Activated CD4-positive, alpha-beta T cell treated with anti-CD3 and anti-CD28 coated beads, Interleukin-2, amount 50 U/mL, for 48 hours (primary cell): ENCODE measurements at places on chromosomes 5 and 9.

GRCh38 chr9:105459336-105459735 is 11.5 kb downstream of the FSD1L start:
- DNase-seq: no peak

DNA sequence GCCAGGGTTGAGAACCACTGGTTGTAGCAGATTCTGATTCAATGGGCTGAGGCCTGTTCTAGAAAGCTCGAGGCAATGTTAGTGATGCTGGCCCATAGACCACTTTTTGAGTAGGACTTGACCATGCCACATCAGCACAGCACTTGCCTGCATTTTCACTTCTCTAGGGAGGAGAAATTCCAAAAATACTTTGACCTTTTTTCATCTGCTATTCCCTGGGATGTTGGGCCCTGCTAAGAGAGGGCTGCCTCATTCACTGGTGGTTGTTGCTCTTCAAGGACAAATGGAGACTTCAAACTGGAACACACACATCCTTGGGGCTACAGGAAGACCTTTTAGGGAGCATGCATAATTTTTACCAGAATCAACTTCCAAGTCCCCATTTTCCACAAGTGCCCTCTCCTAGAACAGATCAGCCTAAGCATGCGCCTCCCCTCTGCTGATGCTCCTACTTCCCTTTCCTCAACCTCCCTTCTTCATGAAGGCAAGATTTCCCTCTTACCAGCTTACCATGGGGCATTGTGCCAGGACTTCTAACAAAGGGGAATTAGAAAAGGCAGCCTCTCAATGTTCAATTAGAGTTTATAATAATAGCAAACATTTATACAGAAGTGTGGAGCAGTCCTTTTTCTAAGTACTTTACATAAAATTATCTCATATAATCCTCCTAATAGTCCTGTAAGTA is 12.7 kb upstream of the TGFBI start:
- no peak for DNase-seq

GRCh38 chr9:98135938-98136337 is 16.9 kb upstream of the TRIM14 start:
- no peak for DNase-seq

GRCh38 chr9:21653091-21653490 is 149.3 kb upstream of the MTAP start:
- no peak for DNase-seq

GRCh38 chr9:132114102-132114707 is 34.5 kb upstream of the MED27 start:
- DNase-seq: peak; percentile 44

GRCh38 chr5:179953987-179954386 is 46.3 kb upstream of the TBC1D9B start:
- no peak for DNase-seq

GRCh38 chr9:111360881-111361280 is 30.9 kb upstream of the OR2K2 start:
- no peak for DNase-seq

DNA sequence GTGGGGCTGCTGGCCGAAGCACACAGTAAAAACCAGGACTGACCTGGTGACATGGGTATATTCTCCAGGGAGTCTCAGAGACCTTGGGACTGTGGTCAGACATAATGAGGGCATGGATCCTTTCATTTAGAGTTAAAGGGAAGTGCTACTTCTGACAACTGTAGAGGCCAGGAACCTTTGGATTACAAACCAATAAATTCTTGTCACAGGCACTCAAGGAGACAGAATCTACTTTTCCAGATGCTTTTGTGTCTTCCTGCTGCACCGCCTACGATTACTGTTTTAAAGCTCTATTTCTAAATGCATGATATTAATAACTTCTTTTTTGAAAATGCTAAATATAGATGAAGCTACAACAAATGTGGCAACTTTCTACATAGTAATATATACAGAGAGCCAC is 106.5 kb upstream of the LPAR1 start:
- DNase-seq: no peak

GRCh38 chr5:179397516-179397915 is 52.3 kb upstream of the ADAMTS2 start:
- DNase-seq: no peak

DNA sequence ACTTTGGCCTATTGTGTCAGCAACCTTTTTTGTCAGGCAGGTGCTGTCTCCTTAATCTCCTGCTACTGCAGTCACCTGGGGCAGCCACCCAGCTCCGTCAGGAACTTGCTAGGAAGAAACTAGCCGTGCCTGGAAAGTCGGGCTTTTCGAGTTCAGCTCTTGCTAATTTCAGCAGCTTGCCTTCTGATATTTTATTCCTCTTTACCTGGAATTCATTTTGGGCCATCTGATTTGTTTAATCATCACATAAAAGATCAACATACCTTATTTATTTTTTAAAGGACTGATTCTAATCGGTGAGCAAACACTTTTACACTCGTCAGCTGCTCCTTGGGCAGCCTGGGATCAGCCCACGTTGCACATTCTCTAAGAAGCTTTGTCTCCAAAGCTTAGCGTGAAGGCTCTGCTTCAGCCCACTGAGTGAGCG is 42.2 kb downstream of the PRLR start:
- no peak for DNase-seq

DNA sequence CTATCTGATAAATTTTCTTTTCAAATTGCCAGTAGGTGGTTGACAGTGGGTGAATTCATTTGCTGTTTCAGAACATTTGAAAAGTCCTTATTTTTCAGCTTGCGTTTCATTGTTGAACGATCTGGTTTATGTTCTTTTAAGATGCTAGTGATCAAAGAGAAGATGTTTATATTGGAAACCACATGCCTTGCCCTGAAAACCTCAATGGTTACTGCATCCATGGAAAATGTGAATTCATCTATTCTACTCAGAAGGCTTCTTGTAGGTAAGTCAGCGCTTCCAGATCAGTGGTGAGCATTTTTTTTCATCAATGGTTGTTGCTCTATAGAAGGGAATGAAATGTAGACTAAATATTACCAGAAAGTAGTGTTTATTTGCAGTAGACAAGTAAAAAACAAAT is 16.6 kb upstream of the CAVIN4 start:
- no peak for DNase-seq

- DNase-seq: no peak
Observed at GRCh38 chr9:76452839-76453238, 6.1 kb upstream of the GCNT1 start.

- DNase-seq: no peak
Observed at GRCh38 chr9:112056996-112057395, 118.1 kb downstream of the SUSD1 start.

GRCh38 chr9:70382709-70383605 is 31.5 kb downstream of the KLF9 start:
- no peak for DNase-seq

- DNase-seq: no peak
Observed at GRCh38 chr5:125011014-125011413, 264.6 kb upstream of the ZNF608 start.

- no peak for DNase-seq
Observed at GRCh38 chr5:34585601-34586104, 70.5 kb upstream of the RAI14 start.

GRCh38 chr5:141753971-141754713 is 72.1 kb upstream of the ARAP3 start:
- peak; percentile 23 for DNase-seq

DNA sequence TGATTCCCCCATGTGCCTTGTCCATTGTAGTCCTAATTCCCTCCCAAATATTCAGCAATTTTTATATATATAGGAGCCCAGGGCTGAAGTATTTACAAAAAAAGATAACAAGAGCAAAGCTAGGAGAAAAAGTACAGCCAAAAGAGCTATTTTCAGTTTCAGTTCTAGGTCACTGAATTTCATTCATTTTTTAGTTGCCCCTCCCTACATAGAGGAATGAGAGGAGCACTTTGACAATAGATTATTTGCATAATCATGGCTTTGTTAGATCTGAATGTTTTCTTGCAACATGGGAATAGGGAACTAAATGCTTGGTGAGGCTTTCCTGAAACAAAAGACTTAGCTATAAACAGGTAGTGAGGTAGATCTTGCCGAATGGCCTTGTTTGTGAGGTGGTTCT is 15.3 kb upstream of the F2RL2 start:
- DNase-seq: no peak

- DNase-seq: no peak
Observed at GRCh38 chr9:20659474-20659967, 24.5 kb upstream of the FOCAD start.

DNA sequence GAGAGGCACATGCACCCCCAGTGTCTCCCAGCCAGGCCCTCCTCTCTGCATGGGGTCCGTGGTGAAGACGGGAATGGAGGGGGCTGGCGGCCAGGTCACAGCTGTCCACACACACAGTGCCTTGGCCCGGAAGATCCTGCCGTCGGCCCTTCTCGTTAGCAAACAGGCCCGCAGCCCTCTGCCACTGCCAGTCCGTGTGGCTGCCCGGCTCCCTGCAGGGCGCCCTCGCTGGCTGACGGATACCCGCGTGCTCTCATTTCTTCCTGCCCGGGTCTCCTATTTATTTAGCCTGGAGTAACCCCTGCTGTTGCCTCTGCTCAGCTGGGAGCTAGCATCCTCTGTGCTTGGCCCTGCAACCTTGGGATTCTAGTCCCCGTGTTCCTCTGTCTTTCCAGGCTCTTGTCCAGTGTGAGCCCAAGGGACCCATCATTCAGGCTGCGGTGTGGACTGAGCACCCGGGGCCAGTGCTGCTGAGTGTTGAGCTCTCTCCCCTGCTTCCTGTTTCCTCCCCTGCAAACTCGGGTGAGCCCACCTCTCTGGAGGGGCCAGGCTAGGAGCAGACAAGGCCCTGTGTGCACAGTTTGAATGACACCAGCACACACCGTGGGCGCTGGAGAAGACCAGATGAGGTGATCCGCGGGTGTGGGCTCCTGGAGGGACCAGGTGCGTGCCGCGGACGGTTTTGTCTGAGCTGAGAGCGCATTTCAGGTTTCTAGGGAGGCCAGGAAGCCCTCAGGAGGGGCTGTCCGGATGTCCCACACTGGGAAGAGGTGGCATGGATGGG is 14.6 kb upstream of the RNU6ATAC start:
- DNase-seq: no peak

- no peak for DNase-seq
Observed at GRCh38 chr5:56598941-56599340, 216.4 kb upstream of the MAP3K1 start.

DNA sequence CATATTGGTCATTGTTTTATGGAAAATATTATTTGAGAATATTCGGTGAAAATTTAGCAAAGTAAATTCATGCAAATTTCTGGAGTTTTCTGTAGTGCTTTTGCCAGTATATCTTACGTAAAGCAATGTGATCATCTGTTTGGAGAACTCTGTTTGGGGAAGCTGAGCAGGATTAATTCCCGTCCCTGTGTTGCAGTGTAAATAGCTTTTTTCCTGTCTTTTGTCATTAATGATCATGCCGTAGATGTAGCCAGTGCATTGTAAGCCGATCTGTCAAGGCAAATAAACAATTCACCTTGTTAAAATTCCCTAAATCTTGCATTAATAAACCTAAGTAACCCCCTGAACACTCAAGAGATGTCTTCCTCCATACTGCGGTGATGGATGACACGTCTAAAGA is 39.2 kb downstream of the PPIC start:
- DNase-seq: no peak

- DNase-seq: no peak
Observed at GRCh38 chr5:76479973-76480667, 77.0 kb downstream of the IQGAP2 start.

- DNase-seq: no peak
Observed at GRCh38 chr9:133839822-133840329, 101.7 kb upstream of the SARDH start.

- peak; percentile 55 for DNase-seq
Observed at GRCh38 chr9:34929506-34930102, 28.5 kb upstream of the PHF24 start.

DNA sequence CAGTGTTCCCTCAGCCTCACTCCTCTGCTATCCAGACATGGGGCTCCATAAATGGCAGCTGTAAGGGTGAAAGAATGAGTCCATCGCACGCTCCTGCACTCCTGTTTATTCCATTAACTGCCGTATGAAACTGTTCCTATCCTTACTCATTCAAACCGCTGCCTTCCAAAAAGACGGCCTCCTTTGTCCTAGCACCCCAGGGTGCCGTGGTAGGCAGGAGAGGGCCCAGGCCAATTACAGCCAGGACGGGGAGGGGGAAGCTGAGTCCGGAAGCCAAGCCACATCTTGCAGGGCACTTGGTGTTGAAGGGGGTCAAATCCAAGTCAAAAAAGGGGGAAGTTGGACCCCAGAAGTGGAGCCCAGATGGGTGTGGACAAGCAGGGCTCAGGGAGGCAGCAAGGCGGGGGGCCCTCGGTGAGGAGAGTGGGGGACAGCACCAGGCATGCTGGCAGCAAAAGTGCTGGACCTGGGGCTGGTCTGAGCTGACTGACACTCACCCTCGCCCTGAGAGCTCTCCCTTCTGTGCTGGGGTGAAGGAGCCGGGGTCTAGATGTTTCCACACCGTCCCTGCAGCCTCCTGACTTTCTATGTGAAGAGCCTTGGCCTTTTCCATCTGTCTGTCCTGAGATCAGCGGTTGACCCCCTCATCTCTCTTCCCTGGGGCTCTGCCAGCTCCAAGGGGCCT is 63.3 kb downstream of the COL23A1 start:
- DNase-seq: no peak

DNA sequence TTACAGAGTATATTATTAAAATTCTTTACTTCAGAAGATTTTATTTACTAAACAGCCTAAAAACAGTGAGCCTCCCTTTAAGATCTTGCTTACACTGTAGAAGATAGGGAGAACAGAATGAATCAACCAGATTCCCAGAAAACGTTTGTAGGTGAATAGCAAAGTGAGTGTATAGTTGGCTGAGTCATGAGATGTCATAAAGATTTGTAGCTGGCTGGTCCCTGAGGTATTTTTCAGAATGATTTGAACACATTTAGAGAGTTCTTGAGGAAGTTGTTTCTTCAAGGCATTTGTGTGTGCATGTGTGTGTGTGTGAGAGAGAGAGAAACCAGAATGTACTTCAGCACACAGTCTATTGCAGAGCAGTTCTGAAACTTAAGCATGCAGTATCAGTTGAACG is 159.4 kb upstream of the PRR16 start:
- no peak for DNase-seq

GRCh38 chr5:14356305-14356704 is 213.2 kb downstream of the TRIO start:
- no peak for DNase-seq

GRCh38 chr9:135416664-135417290 is 62.8 kb upstream of the PPP1R26 start:
- DNase-seq: no peak

GRCh38 chr5:80249901-80250300 is 5.9 kb downstream of the SERINC5 start:
- DNase-seq: no peak

DNA sequence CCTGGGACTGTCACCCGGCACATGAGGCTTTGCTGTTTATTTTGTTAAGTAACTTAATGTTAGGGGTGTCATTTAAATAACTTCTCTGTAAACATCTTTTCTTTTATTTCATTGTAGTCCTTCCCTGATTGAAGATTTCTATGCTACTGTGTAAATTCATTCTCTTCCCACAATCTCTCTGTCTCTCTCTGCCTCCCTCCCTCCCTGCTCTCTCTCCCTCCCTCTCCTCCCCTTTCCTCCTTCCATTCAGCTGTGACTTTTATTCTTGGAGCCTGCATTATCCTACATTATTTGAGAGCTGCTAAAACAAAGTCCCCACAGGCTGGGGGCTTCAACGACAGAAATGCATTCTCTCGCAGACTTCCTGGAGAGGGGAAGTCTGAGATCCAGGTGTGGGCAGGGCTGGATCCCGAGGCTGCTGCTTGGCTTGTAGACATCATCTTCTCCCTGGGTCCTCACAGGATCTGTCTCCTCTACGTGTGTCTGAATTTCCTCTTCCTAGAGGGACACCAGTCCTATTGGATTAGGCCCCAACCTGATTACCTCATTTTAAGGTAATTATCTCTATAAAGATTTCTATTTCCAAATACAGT is 18.4 kb downstream of the UBE2QL1 start:
- DNase-seq: no peak
